Upper lobe of right lung (tissue), 1 donor: ENCODE measurements at places on chromosomes 12 and 14. TPM values are rescaled to one million over a fixed set of nuclear protein-coding genes. Genes with fewer than 3 reads are reported as not detected.

The FSCB gene
- not detected for total RNA-seq

The IL23A gene
- 0.81 TPM for total RNA-seq

The PSEN1 gene
- 63.9 TPM for total RNA-seq

The KRT80 gene
- total RNA-seq: 8.6 TPM

The EID3 gene
- total RNA-seq: 4.4 TPM

The ERG28 gene
- total RNA-seq: 36.1 TPM

The GLI1 gene
- total RNA-seq: 1.4 TPM

The FAM90A1 gene
- total RNA-seq: 0.43 TPM

The TMEM121 gene
- 1.5 TPM for total RNA-seq

The ZNF219 gene
- total RNA-seq: 52.8 TPM

The ACSM4 gene
- total RNA-seq: not detected

The PRKAG1 gene
- 46.5 TPM for total RNA-seq

The CACNA2D4 gene
- 5.5 TPM for total RNA-seq

The SLC8B1 gene
- total RNA-seq: 42.8 TPM

The CELA1 gene
- not detected for total RNA-seq

The GLIPR1 gene
- total RNA-seq: 38.2 TPM

The TAS2R46 gene
- total RNA-seq: 1.3 TPM

The PRORP gene
- total RNA-seq: 22.2 TPM

The CCDC91 gene
- total RNA-seq: 33.4 TPM

The TCL1A gene
- not detected for total RNA-seq

The SLC39A5 gene
- 0.87 TPM for total RNA-seq

The LPCAT3 gene
- 70.5 TPM for total RNA-seq

The RNASE3 gene
- not detected for total RNA-seq

The PMEL gene
- total RNA-seq: 4.9 TPM

The LRRC10 gene
- total RNA-seq: not detected

The ACRBP gene
- total RNA-seq: 3.8 TPM

The LALBA gene
- not detected for total RNA-seq

The ACOT6 gene
- total RNA-seq: not detected

The SLC38A4 gene
- 1.9 TPM for total RNA-seq

The FOXN4 gene
- total RNA-seq: not detected

The ZDHHC22 gene
- not detected for total RNA-seq

The TAS2R42 gene
- not detected for total RNA-seq

The MGST1 gene
- 357 TPM for total RNA-seq

The CBLN3 gene
- 2.9 TPM for total RNA-seq

The PTPRB gene
- 196 TPM for total RNA-seq

The DDN gene
- not detected for total RNA-seq

The ZNF268 gene
- 25.4 TPM for total RNA-seq

The HELB gene
- 6.9 TPM for total RNA-seq

The PWP1 gene
- total RNA-seq: 25.8 TPM

The GPRC5D gene
- total RNA-seq: not detected

The TAS2R43 gene
- total RNA-seq: not detected

The OTX2 gene
- not detected for total RNA-seq

The NYNRIN gene
- 16.6 TPM for total RNA-seq

The KRT74 gene
- total RNA-seq: not detected

The ITGA7 gene
- total RNA-seq: 14.7 TPM

The IAPP gene
- total RNA-seq: not detected

The MYF6 gene
- not detected for total RNA-seq

The SRRM4 gene
- total RNA-seq: 0.12 TPM

The ARHGAP9 gene
- total RNA-seq: 37.7 TPM

The KRT72 gene
- total RNA-seq: not detected

The CARMIL3 gene
- total RNA-seq: 0.96 TPM

The C12orf60 gene
- 0.17 TPM for total RNA-seq

The MYBPC1 gene
- total RNA-seq: not detected

The SIX4 gene
- total RNA-seq: 0.69 TPM

The SLC16A7 gene
- 26.0 TPM for total RNA-seq
